ENCODE measurements at places on chromosomes 11 and 22.
A peak's percentile ranks its signal among the peaks of the same experiment; 100 is the strongest.

GRCh38 chr22:45233827-45234226, 6.9 kb downstream of the KIAA0930 start:
- no peak for DNase-seq

GRCh38 chr22:48241658-48242057, 1479.2 kb downstream of the TBC1D22A start:
- no peak for DNase-seq

- DNase-seq, result no peak
Observed at GRCh38 chr11:86176165-86176884, 68.2 kb upstream of the EED start.

DNA sequence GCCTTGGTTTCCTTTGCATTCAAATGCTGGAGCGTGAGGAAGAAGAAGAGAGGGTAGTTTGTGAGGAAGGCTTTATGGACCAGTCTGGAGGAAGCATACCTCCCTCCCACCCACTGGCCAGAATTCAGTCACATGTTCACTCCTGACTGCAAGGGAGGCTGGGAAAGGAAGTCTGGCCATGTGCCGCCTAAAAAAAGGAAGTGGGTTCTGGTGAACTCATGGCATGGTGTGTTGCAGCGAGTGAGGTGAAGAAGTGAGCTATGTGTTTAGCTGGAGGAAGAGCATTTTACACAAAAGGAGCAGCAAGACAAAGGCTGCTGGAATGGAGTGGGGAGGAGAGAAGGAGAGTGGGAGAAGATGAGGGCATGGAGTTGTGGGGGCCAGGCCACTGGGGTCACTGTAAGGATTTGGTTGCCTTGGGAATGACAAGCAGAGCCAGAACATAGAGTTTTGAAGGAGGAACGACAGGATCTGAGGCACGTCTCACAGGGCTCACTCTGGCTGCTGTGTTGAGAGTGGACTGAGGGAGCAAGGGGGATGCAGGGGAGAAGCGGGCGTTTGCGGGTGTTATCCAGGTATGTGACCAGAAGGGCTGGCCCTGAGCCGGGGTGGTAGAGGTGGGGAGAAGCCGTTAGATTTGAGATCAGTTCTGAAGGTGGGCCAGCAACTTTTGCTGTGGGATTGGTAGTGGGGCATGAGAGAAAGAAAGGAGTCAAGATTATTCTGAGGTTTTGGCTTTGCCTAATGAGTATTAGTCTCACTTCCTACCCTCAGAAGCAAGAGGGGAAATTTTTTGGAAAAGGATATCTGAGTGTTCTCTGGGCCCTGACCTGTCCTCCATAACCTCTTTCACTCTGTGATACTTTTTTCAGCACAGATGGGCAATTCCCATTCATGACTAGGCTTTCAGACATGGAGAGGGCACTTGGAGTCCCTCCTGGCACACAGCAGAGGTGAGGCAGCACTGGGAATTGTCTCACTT, 26.4 kb downstream of the BMAL1 start:
- no peak for DNase-seq

- DNase-seq, result peak; percentile 14
Observed at GRCh38 chr11:61532134-61533038, 23.8 kb downstream of the LRRC10B start.

GRCh38 chr11:21933095-21933494, 259.8 kb upstream of the ANO5 start:
- no peak for DNase-seq

DNA sequence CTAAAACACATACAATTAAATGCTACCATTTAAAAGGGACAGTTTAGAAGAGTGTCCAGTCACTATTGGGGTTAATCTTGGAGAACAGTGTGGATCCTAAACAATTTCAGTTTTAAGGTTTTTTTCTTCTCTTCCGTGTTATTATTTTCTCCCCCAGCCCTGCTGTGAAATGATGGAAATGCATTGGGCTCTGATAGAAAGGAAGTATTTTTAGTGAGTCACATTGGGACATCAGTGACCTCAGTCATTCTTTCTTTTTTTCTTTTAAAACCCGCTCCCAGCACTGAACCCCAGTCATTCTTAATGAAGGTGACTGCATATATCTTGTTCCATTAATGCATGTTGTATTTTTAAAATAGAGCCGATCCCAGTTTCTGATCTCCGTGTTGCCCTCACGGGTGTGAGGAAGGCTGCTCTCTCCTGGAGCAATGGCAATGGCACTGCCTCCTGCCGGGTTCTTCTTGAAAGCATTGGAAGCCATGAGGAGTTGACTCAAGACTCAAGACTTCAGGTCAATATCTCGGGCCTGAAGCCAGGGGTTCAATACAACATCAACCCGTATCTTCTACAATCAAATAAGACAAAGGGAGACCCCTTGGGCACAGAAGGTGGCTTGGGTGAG, 93.2 kb upstream of the OR4B1 start:
- no peak for DNase-seq
